Melanocyte of skin (primary cell): ENCODE measurements at places on chromosomes 7 and 10. TPM values are rescaled to one million over a fixed set of nuclear protein-coding genes. Genes with fewer than 3 reads are reported as not detected.

The COL28A1 gene
- total RNA-seq = not detected in 2 replicates

The SCIN gene
- total RNA-seq = 0.69 and 1.8 TPM in 2 replicates

The PNLIP gene
- not detected in 2 replicates for total RNA-seq

The DNMBP gene
- total RNA-seq = 10.3 and 13.6 TPM in 2 replicates

The ARHGAP22 gene
- 1.0 and 3.3 TPM in 2 replicates for total RNA-seq

The SLC26A5 gene
- under 0.01 TPM in 1 of 2 replicates, not detected in the other for total RNA-seq
